ENCODE measurements at places on chromosomes 6 and 20.

- no peak for DNase-seq
These were observed 89.6 kb downstream of the FOXO3 start for GRCh38 chr6:108650325-108650724.

GRCh38 chr6:142878407-142878806, 66.6 kb downstream of the HIVEP2 start:
- DNase-seq: no peak

DNA sequence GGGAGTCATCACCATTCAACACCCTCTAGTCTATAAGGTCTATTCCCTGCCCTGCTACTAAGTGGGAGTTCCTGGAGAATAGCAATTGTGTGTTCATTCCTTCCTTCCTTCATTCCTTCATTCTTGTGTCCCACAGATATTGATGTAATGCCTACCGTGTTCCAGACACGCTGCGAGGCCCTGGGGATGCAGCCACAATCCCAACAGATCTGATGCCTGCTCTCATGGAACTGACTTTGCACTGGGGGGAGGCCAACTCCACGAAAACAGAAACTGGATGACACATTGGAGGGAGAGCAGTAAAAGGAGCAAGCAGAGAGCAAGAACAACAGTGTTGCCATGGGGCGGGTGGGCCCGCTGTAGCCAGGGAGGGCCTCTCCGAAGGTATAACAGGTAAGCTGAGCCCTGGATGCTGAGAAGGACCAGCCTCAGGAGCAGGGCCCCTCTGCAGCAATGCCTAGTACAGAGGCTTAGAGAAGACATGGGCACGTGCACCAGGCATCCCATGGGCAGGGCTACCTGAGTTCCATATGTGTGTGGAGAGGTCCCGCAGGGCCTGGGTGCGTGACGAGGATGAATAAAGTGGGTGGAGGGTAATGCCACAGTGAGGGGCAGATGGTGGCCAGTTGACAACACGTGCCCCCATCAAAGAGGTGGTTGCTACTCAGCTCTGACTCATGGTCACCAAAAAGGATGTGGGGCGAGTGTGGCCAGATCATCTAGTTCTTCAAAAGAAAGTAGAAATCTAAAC, 173.9 kb downstream of the NFATC2 start:
- DNase-seq: no peak

- no peak for DNase-seq
These were observed 4.5 kb upstream of the SLC22A1 start for GRCh38 chr6:160117137-160117536.

DNA sequence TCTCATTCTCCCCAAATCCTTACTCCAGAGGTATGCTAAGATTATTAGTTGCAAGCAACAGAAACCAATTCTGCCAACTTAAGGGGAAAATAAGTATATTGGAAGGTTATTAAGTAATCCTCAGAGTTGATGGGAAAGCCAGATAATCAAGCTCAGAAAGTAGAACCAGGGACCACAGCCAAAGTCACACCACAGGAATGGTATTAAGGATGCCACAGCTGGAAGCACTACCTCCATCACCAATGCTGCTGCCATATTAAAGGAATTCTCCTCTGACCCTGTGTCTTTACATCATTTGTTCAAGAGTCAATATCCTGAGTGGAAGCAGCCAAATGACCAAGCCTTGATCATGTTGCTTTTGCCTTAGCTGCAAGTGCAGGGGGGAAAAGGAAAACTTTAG, 9.9 kb downstream of the PROCR start:
- no peak for DNase-seq

GRCh38 chr6:147617366-147617765, 108.9 kb downstream of the SAMD5 start:
- no peak for DNase-seq

GRCh38 chr20:36421641-36422040, 115.5 kb downstream of the DLGAP4 start:
- no peak for DNase-seq

DNA sequence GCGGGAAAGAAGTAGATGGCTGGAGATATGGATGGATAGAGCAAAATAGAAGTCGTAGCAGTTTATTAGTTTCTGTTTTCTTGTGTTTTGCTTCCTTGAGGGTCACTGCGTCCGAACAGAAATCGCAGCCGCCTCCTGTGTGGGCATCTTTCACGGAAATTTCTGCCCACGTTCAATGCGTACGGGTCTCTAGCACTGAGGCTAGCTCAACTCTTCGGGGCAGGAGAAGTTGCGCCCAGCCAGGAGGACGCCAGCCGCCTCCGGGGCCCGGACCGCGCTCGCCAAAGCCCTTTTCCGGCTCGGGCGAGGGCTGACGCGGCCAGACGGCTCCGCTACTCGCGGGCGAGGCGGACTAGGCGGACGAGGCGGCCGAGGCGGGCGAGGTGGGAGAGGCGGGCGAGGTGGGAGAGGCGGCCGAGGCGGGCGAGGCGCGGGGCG, 814 bp downstream of the TFAP2B start:
- DNase-seq: no peak

DNA sequence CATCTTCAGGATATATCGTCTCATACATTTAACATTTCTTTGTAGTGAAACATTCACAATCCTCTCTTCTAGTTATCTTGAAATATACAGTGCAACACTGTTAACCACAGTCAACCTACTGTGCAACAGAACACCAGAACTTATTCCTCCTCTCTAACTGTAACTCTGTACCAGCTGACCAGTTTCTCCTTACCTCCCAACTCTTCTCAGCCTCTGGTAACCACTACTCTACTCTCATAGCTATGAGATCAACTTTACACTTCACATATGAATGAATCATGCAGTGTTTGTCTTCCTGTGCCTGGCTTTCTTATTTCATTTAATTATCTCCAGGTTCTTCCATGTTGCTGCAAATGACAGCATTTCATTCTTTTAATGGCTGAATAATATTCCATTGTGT, 337.6 kb downstream of the BTBD9 start:
- no peak for DNase-seq

GRCh38 chr20:34834459-34834893, 9.0 kb upstream of the NCOA6 start:
- DNase-seq: no peak

DNA sequence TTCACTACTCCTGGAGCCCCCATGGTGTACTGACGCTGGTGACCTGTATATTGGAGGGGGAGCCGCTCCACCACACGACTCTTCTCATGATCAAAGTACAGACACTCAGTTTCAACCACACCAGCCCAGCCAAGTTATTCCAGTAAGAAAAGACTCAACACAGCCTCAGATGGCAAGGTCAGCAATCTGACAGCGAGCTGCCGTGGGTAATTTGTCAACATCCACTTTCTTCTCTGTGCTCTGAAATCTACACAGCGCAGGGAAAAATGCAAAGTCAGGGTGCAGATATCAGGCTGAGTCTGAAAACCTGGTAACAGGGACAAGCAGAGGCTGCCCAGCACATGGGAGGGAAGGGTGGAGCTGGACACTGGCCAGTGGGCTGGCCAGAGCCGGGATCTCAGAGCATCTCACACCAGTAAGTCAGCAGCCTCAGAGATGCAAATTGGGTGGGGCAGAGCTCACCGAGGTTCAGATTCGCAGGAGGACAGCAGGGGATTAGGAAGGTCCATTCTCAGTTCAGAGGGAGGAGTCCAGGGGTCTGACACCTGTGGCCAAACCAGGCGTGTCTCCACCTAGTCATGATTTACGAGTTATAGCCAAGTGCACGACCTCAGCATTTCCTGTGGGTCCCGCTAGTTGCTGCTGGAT, 44.5 kb upstream of the RPS6KA2 start:
- DNase-seq: no peak

DNA sequence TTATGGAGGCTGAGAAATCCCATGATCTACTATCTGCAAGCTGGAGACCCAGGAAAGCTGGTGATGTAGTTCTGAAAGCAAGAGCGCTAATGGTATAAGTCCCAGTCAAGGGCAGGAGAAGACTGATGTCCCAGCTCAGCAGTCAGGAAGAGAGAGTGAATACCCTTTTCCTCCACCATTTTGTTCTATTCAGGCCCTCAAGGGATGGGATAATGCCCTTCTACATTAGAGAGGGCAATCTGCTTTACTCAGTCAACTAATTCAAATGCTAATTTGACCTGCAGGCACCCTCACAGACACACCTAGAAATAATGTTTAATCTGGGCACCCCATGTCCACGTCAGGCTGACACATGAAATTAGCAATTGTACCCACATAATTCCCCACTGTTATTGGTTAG, 10.8 kb upstream of the FYN start:
- no peak for DNase-seq

- DNase-seq: no peak
These were observed 293.5 kb downstream of the SMOC2 start for GRCh38 chr6:168734523-168734922.

DNA sequence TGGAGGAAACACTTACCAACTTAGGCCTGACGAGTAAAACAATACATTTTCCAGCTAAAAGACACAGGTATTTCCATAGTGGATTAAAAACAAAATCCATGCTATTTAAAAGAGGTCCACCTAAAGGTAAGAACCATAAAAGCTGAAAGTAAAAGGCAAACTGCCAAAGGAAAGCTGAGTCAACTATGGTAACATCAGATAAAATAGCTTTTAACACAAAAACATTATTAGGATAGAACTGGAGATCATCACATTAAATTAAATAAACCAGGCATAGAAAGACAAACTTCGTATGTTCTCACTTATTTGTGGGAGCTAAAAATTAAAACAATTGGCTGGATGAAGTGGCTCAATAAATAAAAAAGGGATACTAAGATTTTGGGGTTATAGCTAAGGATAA, 166.8 kb upstream of the SLC22A16 start:
- no peak for DNase-seq

GRCh38 chr6:52423448-52423847, 3.3 kb downstream of the EFHC1 start:
- DNase-seq: no peak

- DNase-seq: no peak
These were observed 259.3 kb downstream of the KIF16B start for GRCh38 chr20:16313917-16314316.

DNA sequence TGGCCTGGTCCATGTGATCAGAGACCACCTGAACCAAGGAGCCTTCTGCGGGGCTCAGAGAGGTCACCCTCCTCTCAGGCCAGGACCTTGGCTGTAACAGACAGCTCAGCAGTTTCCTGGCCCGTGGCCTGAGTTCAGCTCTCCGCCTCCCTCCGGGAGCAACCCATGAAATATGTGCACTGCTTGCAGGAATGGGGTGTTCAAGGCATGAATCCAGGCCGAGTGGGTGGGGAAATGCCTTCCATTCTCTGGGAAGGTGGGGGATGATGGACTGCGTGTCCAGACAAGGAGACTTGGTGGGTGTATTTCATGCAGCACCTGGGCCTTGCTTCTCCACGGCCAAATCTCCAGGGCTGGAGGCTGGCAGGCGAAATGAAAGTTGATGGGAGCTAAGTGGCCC, 46.0 kb downstream of the SIRPA start:
- DNase-seq: no peak

GRCh38 chr20:35434085-35435005, 3.7 kb downstream of the GDF5 start:
- no peak for DNase-seq

GRCh38 chr6:81084776-81085430, 667.6 kb downstream of the TENT5A start:
- DNase-seq: no peak

GRCh38 chr6:30364591-30364990, 19.6 kb downstream of the RPP21 start:
- no peak for DNase-seq

DNA sequence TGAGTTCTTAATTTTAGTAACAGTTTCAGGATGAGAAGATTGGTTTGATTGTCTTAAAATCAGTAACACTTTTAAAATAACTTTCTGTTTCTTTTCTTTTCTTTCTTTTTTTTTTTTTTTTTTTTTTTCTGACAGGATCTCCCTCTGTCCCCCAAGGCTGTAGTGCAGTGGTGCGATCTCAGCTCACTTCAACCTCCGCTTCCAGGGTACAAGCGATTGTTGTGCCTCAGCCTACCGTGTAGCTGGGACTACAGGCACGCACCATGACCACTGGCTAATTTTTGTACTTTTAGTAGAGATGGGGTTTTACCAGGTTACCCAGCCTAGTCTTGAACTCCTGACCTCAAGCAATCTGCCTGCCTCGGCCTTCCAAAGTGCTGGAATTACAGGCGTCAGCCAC, 33.7 kb upstream of the KCNQ5 start:
- DNase-seq: no peak

DNA sequence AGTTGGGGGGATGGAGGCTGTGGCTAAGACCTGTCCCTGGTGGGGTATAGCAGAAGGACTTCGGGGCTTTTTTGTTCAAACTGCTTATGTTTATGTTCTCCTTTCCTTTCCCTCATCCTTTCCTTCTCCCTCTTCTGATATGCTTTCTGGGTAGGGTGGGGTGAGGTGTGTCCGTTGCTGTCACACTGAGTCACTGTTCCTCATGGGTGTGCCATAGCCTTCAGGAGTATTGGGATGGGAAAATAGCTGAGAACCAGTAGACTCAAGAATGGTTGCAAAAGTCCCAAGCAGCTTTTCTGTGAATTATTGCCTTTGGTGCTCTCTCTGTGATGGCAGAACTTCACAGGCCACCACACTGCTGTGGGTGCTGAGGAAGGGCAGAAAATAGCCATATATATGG, 39.6 kb downstream of the TPD52L1 start:
- DNase-seq: no peak

- no peak for DNase-seq
These were observed 102.6 kb downstream of the IBTK start for GRCh38 chr6:82144852-82145340.

DNA sequence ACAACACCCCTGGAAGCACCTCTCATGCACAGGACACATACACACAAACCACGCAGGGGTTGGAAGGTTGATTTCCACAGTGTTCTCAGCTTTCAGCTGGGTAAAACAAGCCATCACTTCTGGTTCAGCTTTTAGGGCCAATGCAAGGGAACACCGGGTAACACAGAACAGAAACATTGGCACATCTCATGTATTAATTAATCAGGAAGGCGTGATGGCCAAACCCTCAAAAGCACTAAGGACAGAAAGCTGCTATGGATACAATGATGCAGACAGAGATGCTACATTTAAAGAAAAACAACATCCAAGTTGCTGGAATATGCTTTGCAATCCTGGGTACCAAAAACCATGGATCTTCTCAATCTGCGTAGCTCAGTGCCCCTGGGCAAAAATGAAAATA, 104.3 kb upstream of the BEND6 start:
- DNase-seq: no peak

GRCh38 chr6:16594849-16595248, 166.4 kb downstream of the ATXN1 start:
- DNase-seq: no peak

GRCh38 chr6:119482850-119483285, 133.3 kb upstream of the MAN1A1 start:
- DNase-seq: no peak

- DNase-seq: no peak
These were observed 4.3 kb downstream of the ZBTB9 start for GRCh38 chr6:33458676-33459075.

GRCh38 chr6:126548300-126548699, 208.4 kb downstream of the CENPW start:
- no peak for DNase-seq

- DNase-seq: no peak
These were observed 183.3 kb upstream of the PDE10A start for GRCh38 chr6:165846123-165846966.

GRCh38 chr20:2616634-2617033, 35.8 kb upstream of the NOP56 start:
- DNase-seq: no peak

GRCh38 chr6:103122766-103123601, 1729.5 kb downstream of the GRIK2 start:
- no peak for DNase-seq

Data from GM12864 (cell line).